ENCODE measurements at places on chromosomes 3 and 15.

- no peak for DNase-seq
These were observed 201.4 kb downstream of the IL5RA start for GRCh38 chr3:2908693-2909351.

DNA sequence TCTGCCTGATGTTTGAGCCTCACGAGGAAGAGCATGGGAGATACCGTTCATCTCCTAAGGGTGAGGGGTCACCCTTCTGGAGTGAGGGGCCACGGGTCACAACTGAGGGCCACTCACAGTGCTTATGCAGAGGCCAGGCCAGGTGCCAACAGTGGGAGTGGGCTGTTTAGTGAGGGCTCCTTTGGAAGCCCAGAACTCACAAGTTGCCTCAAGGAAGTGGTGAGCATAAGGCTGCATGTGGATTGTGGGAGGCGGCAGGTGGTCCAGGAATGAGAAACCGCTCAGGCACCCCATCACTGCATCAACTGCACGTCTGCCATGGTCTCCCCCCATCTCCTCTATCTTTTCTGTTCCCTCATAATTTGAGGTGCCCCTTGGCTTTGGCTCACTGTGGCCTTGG is 26.5 kb downstream of the SPSB4 start:
- no peak for DNase-seq

GRCh38 chr15:79682285-79682684 is 214.5 kb downstream of the MTHFS start:
- no peak for DNase-seq

DNA sequence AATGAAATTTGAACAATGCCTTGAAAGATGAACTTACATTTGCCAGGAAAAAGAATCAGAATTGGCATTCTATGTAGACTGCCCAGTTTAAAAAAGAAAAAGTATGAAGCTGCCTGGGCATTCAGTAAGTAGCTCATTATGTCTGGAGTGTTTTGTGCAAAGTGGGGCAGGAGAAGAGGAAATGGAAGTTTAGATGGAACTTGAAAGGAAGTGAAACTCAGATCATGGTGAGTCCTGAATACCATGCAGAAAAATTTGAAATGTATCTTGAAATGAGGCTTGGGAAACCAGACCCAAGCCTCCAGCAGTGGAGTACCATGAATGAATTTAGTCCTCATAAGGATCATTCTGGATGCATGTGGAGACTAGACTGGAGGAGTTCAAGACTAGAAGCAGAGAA is 4.8 kb upstream of the MORC1 start:
- no peak for DNase-seq

DNA sequence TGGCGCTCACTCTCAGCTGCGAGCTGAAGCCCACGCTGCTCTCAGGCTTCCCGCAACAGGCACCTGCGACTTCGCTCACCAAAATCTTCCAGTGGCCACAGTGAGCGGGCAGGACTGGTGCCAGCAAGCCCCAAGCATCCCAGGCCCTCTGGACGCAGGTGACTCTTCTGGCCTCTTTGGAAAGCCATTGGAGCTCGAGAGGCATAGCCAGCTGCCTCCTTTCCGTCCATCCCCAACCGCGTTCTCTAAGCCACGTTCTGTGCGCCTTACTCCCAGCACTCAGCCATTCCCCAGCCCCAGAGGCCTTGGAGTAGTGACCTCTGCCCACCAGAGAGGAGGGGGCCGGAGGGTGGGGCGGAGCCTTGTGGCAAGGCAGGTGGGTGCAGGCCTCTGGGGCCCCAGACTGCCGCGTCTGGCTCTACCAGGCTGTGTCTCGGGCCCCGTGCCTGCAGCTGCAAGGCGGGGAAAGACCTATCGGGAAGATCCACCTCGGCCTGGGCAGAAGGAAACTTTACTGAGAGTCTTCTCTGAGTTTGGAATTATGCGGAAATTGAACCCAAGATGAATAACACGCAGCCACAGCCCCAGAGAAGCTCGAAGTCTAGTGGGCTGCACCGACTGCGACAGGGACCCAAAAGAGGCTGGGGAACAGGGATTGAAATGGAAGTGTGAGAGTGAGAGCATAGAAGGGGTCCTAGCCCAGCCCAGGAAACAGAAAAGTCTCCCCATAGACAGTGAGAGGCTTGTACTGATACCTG is 3.6 kb upstream of the SOX14 start:
- peak; percentile 65 for DNase-seq

- DNase-seq = no peak
These were observed 199.5 kb downstream of the GOLGA6L6 start for GRCh38 chr15:20341901-20342600.

GRCh38 chr3:143975554-143976152 is 4.0 kb downstream of the DIPK2A start:
- DNase-seq = no peak

DNA sequence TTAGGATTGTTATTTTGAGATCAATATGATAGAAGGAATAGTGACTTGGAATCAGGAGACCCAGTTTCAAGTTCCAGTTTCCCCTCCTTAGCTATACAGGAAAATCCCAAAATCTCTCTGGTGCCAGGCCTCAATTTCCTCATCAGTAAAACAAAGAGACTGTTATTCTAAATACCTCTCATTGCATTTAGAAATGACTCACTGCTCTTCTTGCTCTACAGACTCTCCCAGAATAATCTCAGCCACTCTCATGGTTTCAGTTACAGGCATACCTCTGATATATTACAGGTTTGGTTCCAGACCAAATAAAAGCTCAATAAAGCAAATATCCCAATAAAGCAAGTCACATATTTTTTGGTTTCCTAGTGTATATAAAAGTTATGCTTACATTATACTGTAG is 28.3 kb downstream of the IMPG2 start:
- no peak for DNase-seq

DNA sequence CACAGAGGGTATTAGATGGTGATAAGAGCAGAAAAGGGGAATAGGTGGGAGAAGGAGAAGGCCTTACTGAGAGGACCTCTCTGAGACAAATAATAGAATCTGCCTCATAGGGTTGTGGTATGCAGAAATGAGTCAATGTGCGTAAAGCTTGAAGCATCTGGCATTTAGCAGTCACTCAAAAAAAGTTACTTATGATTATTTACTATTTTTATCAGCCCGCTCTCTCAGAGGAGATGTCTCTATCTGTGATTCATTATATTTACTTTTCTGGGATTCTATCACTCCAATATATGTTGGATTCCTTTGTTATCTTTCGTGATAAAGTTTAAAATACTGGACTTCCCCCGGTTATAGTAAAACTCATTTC is 4.6 kb upstream of the TM4SF1 start:
- DNase-seq = no peak

- DNase-seq = no peak
These were observed 280.2 kb upstream of the ICE2 start for GRCh38 chr15:60758961-60759729.

- DNase-seq = no peak
These were observed 873.9 kb downstream of the MCTP2 start for GRCh38 chr15:95105229-95105628.

GRCh38 chr15:60358935-60359682 is 38.7 kb downstream of the ANXA2 start:
- DNase-seq = no peak

- peak; percentile 67 for DNase-seq
These were observed 8.5 kb upstream of the DAG1 start for GRCh38 chr3:49461443-49462171.

- no peak for DNase-seq
These were observed 1.4 kb upstream of the SEMA6D start for GRCh38 chr15:47715856-47716445.

DNA sequence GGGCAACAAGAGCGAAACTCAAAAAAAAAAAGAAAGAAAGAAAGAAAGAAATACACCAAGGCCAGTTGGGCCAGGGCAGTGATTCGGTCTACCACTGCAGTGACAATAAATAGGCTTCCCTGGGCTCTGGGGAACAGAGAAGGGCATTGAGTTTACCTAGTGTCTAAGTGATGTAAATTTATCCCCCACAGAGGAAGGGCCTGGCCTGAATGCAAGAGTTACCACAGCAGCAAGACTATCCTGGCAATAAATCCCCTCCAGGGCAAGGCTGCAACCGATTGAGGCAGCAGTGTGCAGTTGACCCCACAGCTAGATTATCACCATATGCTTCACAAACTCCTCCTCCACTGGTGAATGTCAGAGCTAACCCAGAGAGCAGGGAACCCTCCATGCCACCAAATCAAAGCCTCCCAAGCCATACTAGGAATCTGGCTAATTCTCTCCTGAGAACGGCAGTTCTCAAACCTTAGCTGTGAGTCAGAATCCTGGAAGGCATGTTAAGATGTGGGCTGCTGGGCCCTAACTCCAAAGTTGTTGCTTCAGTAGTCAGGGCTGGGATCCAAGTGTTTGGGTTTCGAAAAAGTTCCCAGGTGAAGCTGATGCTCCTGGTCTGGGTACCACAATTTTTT is 64.3 kb upstream of the GATM start:
- no peak for DNase-seq

GRCh38 chr3:21435871-21436270 is 315.1 kb downstream of the ZNF385D start:
- DNase-seq = no peak

DNA sequence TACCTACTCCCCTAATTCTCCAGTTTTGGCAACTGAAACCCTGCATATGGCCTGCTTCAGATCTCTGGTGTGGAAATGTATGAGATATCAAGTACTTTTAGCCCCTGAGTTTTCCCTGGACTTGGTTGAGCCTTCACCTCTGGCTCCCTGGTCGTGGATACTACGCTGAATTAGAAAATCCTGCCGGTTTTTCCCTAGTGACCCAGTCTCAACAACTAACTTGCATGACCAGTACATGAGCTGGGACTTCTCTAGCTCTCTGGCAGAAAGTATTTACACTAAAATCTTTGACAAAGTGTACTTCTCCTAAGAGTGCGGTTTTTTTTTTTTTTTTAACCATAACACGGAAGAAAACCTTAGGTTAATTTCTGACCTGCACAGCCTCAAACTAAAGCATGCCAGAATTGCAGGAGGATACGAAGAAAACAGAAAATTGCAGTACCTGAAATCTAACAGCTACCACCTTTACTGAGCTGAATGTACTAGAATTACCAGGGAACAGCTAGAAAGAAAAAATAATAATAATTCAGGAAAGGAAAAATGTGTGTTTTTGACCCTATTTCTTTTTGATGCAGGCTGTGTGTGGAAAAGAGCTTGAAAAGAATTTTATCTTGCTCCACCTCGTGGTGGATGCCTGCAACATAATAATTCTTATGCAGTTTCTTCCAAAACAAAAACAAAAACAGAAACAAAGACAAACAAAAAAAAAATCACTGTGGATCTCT is 165.6 kb downstream of the GMNC start:
- DNase-seq = no peak

DNA sequence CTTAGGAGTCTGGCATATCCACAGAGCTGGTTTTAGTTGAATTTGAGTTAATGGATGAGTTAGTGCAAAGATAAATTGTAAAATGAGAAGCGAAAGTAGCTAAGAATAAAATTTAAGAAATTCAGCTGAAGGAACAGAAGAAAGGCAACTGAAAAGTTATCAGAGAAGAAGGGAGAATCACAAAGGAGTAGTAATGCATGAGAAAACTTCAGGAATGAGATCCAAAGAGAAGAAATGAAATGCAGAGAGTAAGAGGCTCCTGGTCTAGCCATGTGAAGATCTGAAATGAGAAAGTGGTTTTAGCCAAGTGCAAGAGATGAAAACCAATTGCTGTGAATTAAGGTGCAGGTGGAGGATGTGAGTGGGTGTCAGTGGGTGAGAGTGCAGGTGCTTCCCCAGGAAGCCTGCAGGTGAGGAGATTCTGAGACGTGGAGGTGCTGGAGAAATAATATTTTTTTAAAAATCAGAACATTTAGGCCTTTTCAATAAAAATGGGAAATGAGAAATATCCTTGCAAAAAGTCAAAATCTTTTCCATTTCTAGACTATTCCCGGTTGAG is 18.5 kb downstream of the KBTBD8 start:
- no peak for DNase-seq

GRCh38 chr15:78981532-78982313 is 36.9 kb upstream of the CTSH start:
- DNase-seq = no peak

DNA sequence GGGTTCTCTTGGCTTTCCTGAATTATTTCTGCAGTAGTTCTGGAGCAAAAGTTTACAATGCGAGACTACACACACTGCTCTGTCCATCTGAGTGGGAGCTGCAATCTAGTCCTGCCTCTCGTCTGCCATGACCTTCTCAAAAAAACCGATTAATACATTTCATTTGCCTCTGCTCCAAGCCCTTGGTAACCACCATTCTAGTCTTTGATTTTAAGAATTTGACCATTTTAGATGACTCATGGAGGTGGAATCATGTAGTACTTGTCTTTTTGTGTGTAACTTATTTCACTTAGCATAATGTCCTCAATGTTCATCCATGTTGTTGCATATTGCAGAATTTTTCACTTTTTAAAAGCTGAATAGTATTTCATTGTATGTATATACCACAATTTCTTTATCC is 356.9 kb downstream of the SV2B start:
- DNase-seq = no peak

Data from H1 (cell line).